ENCODE measurements at places on chromosomes 5 and 9. TPM values are rescaled to one million over a fixed set of nuclear protein-coding genes. Genes with fewer than 3 reads are reported as not detected.

Gene SAPCD2
- not detected for total RNA-seq

Gene SLC6A18
- total RNA-seq, result not detected

GRCh38 chr9:134427153-134427782 is 101.0 kb downstream of the RXRA start:
- no peak for DNase-seq
- no peak overlapping the region for H3K4me3 ChIP-seq
- no peaks in the 10 kb centered on the region for H3K36me3 ChIP-seq
- H3K27me3 ChIP-seq, result no peaks in the 10 kb centered on the region
- peaks cover 16% of the 10 kb centered on the region for H3K4me1 ChIP-seq
- no peak overlapping the region for H3K27ac ChIP-seq

DNA sequence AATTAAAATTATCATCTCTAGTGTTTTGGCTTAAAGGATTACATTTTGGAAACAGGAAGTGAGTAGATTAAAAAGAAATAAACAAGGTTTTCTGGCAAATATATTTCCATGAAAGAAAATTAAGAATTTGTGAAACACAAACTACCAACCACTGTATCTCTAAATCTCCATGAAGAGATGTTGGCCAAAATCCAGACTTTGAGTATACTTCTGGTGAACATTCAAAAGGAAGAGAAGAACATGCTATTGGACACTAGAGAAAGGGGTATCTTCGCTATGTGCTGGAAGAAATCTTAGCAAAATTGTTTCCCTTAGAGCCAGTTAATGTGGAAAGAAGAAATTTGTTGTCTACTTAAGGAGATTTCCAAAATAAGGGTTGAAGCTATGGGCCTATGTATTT is 710.4 kb upstream of the CTNND2 start:
- H3K36me3 ChIP-seq, result no peaks in the 10 kb centered on the region
- H3K27ac ChIP-seq, result no peak overlapping the region
- no peaks in the 10 kb centered on the region for H3K4me1 ChIP-seq
- no peak for DNase-seq

DNA sequence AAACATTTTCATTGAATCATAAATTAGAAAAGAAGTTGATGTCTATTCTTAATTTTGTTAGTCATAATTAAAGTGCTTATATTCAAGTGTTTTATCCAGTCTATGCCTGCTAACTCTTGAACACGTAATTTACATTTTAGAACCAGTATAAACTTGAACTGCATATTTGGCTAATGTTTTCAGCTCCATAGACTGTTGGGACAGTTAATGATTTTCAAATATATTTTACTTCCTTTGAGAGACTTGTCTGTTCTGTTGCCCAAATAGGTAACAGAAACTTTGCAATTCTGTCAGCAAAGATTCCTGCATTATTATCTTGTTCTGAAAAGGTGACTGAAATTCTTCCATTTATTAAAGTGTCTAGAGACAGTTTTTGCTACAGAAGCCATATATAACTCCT is 7.8 kb downstream of the ITGA2 start:
- DNase-seq, result no peak
- no peak overlapping the region for H3K27ac ChIP-seq
- H3K36me3 ChIP-seq, result no peaks in the 10 kb centered on the region
- no peaks in the 10 kb centered on the region for H3K4me1 ChIP-seq
- no peaks in the 10 kb centered on the region for H3K27me3 ChIP-seq
- H3K4me3 ChIP-seq, result no peak overlapping the region

Data from sigmoid colon (tissue), 7 donors.